Stimulated activated CD8-positive, alpha-beta memory T cell treated with anti-CD3 and anti-CD28 coated beads, Interleukin-4, amount 100 ng/mL, for 48 hours (primary cell): ENCODE measurements at places on chromosomes 5 and 9.

DNA sequence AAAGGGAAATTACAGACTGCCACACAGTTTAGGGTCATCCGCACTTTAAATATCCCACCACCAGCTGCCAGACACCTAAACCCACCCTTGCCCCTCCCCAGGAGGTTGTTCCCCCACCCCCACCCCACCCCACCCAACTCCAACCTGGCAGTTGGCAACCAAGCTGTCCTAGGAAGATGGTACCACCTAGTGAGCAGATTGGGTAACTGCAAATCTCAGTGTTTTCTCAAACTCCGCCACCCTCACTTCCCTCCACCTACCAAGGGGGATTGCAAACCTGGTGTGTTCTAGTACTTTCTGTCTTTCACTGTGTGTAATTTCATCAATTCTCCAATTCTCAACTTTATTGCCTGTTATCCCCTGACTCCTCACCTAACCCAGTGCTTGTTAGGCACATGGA lies 323.8 kb upstream of the IRX2 start:
- DNase-seq = no peak

DNA sequence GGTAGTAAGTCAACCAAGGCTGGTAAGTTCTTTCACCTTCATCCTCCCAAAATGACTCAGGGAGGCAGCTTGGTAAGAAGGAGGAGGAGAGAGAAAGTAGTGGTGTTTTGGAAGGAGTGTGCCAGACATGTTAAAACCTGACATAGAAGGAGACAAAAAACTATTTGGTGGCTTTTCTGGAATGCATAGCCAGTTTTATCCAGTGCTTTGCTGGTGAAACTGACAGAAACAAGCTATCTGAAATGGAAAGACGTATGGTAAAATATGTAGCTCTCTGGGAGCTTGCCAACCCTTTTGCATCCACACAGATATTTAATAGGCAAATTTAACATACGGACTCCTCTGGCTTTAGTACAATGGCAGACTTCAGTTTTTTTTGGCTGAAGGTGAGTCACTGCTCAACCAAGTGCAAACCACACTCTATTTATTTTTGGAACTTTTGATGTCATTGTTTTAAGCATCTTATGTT lies 45.4 kb downstream of the RAB14 start:
- no peak for DNase-seq

- peak; percentile 25 for DNase-seq
These were observed 1.8 kb downstream of the PDLIM4 start for GRCh38 chr5:132259069-132259851.

GRCh38 chr5:124665625-124666024 lies 80.8 kb downstream of the ZNF608 start:
- no peak for DNase-seq

DNA sequence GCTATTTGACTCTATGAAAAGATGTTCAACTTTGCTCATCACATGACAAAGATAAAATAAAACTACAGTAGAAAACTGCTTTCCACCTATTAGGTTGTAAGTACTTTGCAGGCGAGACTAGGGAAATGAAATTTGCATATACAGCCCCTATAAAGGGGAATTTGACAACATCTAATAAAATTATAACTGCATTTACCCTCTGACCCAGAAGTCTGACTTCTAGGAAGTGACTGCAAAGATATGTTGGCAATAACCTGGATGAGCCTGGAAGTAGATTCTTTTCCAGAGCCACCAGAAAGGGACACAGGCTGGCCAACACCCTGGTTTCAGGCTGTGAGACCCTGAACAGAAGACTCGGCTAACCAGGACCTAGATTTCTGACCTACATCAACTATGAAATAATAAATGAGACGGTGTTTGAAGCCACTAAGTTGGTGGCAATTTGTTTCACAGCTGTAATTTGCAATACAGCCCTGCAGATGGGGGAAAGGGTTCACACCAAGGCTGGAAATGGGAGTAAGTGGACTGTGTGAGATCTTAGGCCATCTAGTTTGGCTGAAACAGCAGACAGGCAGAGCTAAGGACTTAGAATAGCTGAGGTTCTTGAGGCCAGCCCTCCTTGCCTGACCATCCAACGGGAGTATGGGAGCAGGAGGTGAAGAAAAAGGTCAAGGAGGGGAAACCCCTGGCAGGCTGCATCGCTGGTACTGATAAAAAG lies 106.6 kb downstream of the SIL1 start:
- no peak for DNase-seq
